ENCODE measurements at places on chromosomes 3 and 15. TPM values are rescaled to one million over a fixed set of nuclear protein-coding genes. Genes with fewer than 3 reads are reported as not detected.

- DNase-seq: peak; percentile 89
These were observed 1.8 kb downstream of the RCCD1 start for GRCh38 chr15:90956274-90957030.

- no peak for DNase-seq
These were observed 2.1 kb downstream of the LDHAL6B start for GRCh38 chr15:59208613-59209249.

- DNase-seq: no peak
These were observed 225.6 kb upstream of the TBC1D5 start for GRCh38 chr3:17967953-17968607.

DNA sequence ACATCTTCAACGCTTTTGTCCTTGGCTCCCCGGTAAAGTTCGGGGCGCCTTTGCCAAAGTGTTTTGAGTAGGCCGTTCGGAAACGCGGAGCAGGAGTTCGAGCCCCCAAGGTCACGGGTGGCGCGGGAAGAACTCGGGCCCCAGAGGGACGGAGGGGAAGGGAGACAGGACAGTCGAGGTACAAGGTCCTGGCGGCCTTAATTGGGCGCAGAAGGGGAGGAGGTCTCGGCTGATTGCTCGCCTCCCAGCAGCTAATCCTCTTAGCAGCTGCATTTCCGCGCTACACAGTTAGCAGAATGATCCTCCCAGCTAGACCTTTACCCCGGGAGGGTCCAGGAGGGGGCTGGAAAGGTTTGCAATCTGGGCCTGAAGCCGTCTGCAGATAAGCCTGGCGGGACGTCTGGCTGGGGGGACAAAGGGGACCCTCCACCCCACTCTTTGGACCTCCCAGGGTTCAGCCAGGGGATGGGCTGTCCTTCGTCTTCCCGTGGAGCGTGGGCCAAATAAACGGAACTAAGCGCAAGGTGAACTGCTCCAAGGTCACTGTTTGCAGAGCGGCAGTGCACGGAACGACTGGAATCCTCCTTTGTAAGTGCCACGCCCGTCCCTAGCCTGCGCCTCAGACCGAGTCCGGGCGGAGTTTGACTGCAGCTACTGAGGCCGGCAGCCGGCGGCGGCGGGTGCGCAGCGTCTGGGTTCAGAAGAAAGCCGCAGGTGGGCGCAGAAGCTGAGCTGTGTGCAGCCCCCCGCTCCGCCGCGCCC is 7.2 kb downstream of the EOMES start:
- no peak for DNase-seq

DNA sequence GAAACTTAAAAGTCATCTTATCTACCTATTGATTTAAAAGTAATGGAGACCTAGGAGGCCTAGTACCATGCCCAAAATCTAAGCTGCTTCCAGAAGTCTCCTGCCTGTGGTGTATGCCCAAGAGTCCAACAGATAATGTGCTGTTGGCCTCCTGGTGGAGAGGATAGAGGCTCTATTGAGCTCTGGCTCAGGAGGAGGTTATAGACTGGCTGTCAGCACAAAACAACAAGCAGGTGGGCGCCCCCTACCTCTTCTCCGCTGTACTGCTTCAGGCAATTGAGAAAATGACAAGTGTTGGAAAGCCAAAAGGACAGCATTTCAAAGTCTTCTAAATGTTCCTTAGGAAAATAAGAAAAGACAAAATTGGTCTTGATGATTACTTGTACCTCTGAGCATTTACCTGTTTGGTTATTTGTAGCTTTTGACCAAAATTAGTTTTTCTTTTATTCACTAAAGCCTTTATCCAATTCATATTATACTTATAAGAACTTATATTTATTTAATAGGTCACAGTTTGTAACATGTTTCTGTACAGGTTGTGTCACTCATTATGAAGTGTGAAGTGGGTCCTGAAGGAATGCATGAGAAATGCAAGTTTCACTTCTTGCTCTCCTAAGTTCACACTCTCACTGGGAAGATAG is 17.2 kb upstream of the GNB5 start:
- DNase-seq: peak; percentile 26

DNA sequence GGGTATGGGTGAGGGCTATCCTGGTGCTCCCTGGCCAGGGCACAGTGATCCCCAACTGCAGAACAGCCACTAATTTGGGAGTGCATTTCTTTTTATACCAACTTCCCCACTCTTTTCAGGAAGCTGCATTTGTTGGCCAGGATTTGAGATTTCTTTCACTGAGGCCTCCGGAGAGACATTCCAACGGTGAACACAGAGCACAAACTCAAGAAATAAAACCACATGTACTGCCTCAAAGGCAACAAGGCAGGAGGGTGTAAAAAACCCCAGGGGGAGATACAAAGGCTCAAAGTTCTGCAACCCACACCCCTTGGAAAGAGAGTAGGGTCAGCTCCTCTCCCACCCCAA is 65.3 kb downstream of the CPN2 start:
- DNase-seq: no peak

DNA sequence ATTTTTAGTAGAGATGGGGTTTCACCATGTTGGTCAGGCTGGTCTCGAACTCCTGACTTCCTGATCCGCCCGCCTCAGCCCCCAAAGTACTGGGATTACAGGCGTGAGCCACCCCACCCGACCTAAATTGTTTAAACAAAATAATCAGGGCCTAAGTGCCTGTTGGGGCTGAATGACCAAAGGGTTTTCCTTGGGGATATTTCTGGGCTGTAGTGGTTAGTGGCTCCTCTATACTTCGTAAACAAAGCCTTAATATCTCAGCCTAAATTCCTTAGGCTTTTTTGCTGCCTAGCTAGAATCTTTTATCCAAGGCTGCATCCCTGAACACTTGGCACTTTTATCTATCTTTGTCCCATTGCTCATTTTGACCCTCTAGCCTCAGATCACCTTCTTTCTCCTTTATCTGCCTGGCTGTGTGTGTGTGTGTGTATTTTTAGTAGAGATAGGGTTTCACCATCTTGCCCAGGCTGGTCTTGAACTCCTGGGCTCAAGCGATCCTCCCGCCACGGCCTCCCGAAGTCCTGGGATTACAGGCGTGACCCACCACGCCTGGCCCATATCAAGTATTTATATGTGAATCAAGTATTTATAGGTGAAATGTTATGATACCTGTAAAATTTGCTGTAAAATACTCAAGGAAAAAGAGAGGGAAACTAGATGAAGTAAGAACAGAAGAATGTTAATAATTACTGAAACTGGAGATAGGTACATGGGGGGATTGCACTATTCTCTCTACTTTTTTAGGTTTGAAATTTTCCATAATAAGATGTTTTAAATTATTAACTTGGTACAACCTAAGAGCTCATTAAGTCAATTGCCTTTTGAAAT is 1.8 kb downstream of the NUSAP1 start:
- DNase-seq: no peak

GRCh38 chr15:74134387-74135027 is 4.1 kb downstream of the ISLR2 start:
- DNase-seq: no peak

- DNase-seq: no peak
These were observed 857 bp downstream of the AEN start for GRCh38 chr15:88621789-88622604.

GRCh38 chr3:48000212-48000611 is 16.0 kb downstream of the MAP4 start:
- DNase-seq: no peak

- DNase-seq: no peak
These were observed 604.3 kb downstream of the FGF12 start for GRCh38 chr3:192122832-192123594.

- no peak for DNase-seq
These were observed 41.9 kb downstream of the SIDT1 start for GRCh38 chr3:113574213-113574612.

GRCh38 chr3:58231666-58232065 is 5.9 kb upstream of the ABHD6 start:
- no peak for DNase-seq

GRCh38 chr15:72787526-72787925 is 4.0 kb upstream of the ADPGK start:
- DNase-seq: no peak

Gene STAC
- 6.5 TPM for total RNA-seq

Gene CD276
- 24.9 TPM for total RNA-seq

Gene SEMA5B
- total RNA-seq: 9.0 TPM

Gene MKRN3
- total RNA-seq: 18.3 TPM

Gene PPP2R3A
- total RNA-seq: 36.3 TPM

Gene CYP8B1
- not detected for total RNA-seq

Gene CLDN11
- 13.9 TPM for total RNA-seq

Gene CCDC80
- 2.9 TPM for total RNA-seq

Gene JAGN1
- 15.9 TPM for total RNA-seq

Gene CTXN2
- 0.82 TPM for total RNA-seq

Measured in frontal cortex (tissue), 4 donors.